Temporal lobe (tissue), 4 donors: ENCODE measurements at places on chromosomes 6 and 20. TPM values are rescaled to one million over a fixed set of nuclear protein-coding genes. Genes with fewer than 3 reads are reported as not detected.

The LYRM2 gene
- total RNA-seq = 16.7 TPM

The SDCBP2 gene
- total RNA-seq = 2.7 TPM

The RSPO3 gene
- total RNA-seq = 34.4 TPM

The NEURL2 gene
- 3.2 TPM for total RNA-seq

The CCM2L gene
- total RNA-seq = 2.2 TPM
